ENCODE measurements at places on chromosomes 2 and 18.

DNA sequence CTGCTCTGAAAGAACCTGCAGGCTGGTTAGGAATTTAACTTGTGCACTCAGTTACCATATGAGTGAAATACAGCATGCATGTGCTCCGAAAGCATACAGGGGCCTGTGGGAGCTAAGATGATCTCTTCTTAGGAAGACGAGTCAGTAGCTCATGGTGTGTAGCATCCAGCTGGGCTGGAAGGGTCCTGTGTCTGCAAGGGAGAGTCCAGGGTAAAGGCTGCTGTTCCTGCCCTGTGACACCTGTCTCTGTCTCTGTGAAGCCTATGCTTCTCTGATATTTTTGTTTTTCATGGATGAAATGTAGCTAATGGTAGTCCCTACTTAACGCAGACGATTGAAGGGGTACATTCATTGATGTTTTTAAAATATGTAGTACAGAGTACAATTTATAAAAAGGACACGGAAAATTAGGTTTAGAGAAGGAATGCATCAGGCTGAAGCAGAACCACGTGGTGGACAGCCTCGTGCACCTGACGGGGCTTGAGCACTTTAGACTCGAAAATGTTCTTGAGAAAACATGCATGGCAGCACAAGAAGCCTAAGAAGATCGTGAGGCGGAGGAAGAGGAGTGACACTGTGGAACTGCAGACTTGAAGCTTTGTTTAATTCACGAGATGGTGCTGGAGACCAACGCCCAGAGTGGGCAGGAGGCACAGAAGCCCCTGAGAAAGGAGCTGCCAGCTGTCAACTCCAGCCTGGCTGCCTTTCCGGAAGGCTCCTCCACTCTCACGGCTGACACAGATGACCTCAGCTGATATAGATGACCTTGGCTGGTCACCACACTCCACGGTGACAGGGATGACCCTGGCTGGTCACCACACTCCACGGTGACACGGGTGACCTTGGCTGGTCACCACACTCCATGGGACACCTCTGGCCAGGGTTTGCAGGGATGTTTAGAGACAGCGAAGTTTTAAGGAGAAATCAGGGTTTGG, 110.6 kb downstream of the TMEM18 start:
- no peak for DNase-seq

DNA sequence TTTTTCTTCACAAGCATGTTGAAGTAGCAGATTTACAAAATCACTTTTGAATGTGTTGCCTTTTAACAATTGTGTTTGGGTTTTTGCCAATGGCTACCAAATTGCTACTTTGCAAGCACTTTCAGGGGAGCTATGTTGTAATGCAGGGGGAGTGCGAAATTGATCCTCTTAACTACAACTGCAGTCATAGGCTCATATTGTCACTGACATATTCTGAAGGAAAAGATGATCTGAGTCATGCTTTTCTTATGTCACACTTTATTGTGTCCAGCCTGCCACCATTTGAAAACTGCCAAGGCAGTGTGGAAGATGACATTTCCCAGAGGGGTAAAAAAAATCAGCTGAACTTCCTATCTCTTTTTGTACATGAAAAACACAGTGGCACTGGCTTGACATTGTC, 74.9 kb downstream of the GPD2 start:
- DNase-seq, result no peak

GRCh38 chr2:107712857-107713256, 113.8 kb upstream of the RGPD4 start:
- DNase-seq, result no peak

DNA sequence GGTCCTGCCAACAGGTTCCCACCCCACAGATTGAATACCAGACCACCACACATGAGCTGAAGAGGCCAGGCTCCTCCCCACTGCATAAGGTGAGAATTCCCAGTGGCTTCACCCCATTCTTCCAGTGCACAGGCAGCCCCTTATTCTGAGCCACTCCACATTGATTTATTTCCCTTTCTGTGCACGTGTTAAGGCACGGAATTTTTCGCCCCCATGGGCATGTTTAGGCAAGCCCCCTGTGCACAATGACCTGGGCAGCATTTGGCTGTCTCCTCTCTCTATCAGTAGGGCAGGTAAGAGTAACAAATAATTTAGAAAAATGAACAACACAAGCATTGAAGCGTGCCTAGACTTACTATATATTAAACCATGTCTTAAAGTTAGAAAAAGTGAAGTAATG, 15.2 kb upstream of the CHAC2 start:
- no peak for DNase-seq

GRCh38 chr2:190809876-190810525, 70.6 kb upstream of the GLS start:
- no peak for DNase-seq

DNA sequence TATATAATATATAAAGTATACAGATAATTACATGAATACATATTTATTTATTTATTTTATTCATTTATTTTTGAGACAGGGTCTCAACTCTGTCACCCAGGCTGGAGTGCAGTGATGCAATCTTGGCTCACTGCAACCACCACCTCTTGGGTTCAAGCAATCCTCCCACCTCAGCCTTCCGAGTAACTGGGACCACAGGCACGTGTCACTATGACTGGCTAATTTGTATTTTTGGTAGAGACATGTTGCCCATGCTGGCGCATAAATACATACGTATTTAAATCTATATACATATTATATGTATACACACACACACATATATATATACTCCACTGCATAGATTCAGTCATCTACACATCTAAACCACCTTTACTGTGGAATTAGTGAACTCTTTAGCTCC, 20.6 kb upstream of the NDUFV2 start:
- DNase-seq, result no peak

GRCh38 chr2:24893934-24894333, 26.1 kb downstream of the ADCY3 start:
- no peak for DNase-seq

DNA sequence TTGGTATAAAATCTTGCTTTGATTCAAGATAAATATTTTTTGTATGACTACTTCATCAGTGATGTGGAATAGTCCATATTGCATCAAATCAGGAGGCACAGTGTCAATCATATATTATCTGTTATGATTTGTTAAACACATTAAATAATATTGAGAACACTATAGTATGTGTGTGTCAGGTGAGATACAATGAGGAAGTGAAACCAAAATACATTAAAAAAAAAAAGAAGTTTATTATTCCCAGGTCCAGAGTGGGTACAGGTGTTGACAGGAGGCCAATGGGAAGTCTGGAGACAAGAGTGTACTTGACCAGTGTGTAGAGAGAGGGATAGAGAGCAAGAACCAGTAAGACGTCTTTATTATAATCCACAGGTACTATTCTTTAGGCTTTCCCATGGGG, 292.6 kb downstream of the FSIP2 start:
- no peak for DNase-seq

DNA sequence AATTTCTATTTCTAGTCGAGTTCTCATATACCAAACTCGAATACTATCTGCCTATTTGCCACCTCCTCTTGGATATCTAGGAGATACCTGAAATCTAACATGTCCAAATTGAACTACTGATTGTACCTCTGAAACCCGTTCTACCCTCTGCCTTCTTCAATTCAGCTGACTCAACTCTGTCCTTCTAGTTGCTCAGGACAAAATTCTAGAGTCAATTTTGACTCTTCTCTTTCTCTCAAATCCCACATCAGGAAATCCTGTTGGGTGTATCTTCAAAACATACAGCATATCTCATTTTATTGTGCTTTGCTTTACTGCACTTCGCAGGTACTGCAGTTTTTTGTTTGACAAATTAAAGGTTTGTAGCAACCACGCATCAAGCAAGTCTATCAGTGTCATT, 137.8 kb downstream of the ZAP70 start:
- DNase-seq, result no peak

- no peak for DNase-seq
Measured at GRCh38 chr2:28427741-28428415, 35.2 kb downstream of the FOSL2 start.

GRCh38 chr2:60652832-60653340, 99.4 kb upstream of the BCL11A start:
- DNase-seq, result no peak

GRCh38 chr2:98026292-98026691, 30.5 kb upstream of the TMEM131 start:
- DNase-seq, result no peak

DNA sequence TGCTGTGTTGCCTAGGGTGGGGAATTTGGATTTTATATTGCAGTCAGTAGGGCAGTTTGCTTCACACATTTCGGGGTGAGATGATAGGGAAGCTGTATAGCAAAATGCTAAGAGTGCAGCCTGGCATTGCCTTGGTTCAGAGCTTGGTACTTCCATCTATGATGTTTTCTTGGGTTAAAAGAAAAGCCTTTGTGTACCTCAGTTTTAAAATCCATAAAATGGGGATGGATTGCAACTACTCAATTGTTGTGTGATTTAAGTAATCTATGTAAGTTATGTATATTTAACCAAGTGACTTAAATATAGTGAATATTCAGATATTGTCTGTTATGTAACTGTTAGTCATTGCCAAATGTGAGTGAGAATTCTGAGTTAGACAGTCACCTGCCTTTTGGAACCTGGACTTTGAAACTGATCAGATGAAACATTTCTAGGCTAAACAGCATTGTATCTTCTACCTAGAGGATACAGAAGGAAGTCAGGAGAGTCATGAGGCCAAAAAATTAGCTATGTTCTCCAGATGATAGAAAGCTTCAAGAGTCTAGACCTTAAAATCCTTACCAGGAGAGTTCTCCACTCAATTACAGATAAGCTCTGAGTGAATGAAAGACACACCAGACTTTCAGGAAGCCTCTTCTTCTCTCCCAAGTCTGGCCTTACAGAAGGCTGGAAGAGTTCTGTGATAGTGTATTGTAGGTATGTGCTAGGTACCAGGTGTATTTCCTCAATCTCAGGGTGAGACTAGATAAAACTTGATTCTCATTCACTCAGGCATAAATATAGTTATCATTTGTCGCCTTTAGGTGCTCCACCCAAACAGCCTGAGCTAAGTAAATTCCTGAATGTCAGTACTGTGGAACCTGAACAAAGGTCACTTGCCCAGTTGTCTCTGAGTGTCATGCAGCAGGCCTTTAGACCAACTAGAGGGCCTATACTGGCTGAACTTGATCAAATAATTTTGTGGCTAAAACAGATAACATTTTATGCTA, 7.5 kb downstream of the RIOK3 start:
- DNase-seq, result no peak

GRCh38 chr18:58303363-58303762, 259.3 kb downstream of the NEDD4L start:
- DNase-seq, result no peak
